ENCODE measurements at places on chromosomes 3 and 15. TPM values are rescaled to one million over a fixed set of nuclear protein-coding genes. Genes with fewer than 3 reads are reported as not detected.

Gene CLRN1
- total RNA-seq = not detected

Gene CKMT1B
- total RNA-seq = under 0.01 TPM

Gene ROBO2
- total RNA-seq = 8.9 TPM

Gene CEP97
- 16.2 TPM for total RNA-seq

Gene VIPR1
- 1.6 TPM for total RNA-seq

Gene CFAP92
- 1.6 TPM for total RNA-seq

Gene GUCA1C
- total RNA-seq = not detected

Gene PDE8A
- 49.6 TPM for total RNA-seq

Measured in skeletal muscle tissue (tissue), 5 donors.